ENCODE measurements at places on chromosomes 4 and X.

- no peak for DNase-seq
Measured at GRCh38 chr4:148108766-148109165, 333.4 kb downstream of the NR3C2 start.

GRCh38 chrX:36787752-36788151, 220.4 kb upstream of the FAM47C start:
- DNase-seq, result no peak

GRCh38 chr4:7772711-7773385, 166.8 kb downstream of the AFAP1 start:
- peak; percentile 57 for DNase-seq

DNA sequence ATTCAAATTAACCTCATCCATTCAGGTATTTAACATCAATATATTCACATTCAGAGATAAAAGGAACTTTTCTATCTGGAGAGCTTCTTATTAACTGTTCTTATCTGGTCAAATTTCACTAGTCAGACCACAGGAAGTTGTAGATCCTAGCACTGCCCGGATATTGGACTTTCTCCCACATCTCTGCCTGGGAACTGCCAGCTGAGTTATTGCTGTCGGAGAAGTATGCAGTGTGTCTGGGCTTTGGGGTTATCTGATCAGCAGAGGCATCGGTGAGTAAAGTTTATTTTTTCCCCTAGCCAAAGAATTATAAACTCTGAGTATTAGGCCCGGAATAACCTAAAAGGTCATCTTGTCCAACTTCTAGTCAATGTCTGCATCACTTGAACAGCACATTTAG, 45.1 kb downstream of the OR13H1 start:
- DNase-seq, result no peak

GRCh38 chr4:153418121-153418520, 48.0 kb upstream of the TMEM131L start:
- DNase-seq, result no peak

DNA sequence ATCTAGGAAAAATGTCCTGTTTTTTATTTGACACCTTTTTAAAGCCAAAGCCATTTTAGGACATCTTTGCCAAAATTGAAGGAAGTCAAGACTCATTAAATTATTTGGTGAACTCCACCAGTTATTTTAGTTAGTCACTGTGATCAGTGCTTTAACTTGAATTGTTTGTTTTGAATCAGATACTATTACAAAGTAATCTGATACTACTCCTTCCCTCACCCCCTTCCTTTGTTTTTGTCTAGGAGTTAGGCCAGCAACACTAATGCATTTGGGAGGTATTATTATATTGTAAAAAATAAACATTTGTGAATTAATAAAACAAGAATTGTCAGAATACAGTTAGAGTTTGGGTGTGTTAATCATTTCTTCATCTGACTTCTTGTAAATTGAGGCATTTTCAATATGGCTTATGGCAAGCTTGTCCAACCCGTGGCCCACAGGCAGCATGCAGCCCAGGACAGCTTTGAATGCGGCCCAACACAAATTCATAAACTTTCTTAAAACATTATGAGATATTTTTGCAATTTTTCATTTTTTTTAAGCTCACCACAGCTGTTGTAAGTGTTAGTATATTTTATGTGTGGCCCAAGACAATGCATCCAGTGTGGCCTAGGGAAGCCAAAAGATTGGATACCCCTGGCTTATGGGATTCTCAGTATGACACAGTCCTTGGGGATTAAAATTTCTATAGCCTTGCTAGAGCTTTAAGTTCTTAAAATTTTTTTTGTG, 182.2 kb downstream of the BMPR1B start:
- DNase-seq, result no peak

DNA sequence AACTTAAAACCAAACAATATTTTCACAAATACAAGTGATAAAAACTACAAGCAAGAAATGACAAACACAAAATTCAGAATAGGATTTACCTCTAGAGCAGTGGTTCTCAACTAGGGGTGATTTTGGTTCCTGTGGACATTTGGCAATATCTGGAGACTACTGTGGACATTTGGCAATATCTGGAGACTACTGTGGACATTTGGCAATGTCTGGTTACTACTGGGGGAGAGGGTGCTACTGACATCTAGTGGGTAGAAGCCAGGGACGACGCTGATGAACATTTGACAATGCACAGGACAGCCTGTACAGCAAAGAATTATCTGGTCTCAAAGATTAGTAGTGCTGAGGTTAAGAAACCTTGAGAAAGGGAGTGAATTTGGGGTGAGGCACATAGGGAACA, 169.8 kb downstream of the CLCN4 start:
- no peak for DNase-seq

DNA sequence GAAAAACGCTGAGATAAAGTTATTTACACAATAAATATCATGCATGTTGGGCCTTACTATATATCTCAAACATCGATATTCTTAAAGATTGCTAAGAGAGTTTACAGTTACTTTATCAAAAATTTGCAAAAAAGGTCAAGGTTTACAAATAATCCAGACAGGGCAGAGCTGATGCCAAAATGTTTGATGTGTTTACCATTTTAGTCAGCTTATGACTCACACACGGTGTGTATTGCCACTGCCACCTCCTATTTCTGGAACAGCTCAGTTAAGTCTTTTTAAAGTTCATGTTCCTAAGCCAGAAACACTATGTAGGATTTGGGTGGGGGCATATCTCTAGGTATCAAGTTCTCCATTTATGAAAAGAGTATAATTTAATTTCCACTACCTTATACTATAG, 580.6 kb downstream of the INPP4B start:
- DNase-seq, result no peak

GRCh38 chrX:110172215-110172614, 145.7 kb downstream of the AMMECR1 start:
- DNase-seq, result no peak

- DNase-seq, result no peak
Measured at GRCh38 chr4:165666836-165667235, 206.2 kb upstream of the TLL1 start.

DNA sequence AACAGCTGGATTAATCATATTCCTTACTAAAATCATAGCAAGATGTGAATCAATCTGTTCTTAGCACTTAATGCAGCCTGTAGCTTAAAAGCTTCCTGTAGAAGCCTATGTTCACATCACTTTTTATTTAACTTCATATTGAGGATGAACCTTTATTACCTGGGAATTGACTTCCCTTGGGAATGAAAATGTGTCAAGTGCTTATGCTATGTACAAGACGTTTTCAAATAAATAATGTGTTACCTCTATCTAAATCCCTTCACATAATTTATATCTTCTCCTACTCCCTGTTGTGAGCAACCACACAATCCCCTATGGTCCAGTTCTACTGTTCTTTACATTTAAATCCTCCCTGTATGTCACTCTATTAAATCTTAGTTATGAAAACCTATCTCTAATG, 633.1 kb downstream of the FSTL5 start:
- DNase-seq, result no peak

DNA sequence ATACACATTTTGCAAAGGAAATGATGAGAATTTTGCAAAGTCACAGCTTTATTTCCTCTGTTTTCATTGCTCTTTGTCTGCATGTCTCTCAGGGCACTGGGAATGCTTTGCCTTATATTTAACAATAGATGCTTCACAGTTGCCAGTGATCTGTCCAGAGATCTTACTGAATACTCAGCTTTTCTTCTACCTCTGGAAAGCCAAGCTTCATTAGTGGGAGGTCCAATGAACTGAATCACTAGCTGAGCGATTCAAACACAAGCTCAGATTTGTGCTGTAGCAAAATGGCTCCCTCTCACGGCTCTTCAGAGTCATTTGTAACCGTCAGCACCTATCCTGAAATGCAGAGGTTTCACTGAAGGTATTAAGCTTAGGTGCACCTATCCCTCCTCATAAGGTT, 138.9 kb downstream of the DCLK2 start:
- DNase-seq, result no peak

DNA sequence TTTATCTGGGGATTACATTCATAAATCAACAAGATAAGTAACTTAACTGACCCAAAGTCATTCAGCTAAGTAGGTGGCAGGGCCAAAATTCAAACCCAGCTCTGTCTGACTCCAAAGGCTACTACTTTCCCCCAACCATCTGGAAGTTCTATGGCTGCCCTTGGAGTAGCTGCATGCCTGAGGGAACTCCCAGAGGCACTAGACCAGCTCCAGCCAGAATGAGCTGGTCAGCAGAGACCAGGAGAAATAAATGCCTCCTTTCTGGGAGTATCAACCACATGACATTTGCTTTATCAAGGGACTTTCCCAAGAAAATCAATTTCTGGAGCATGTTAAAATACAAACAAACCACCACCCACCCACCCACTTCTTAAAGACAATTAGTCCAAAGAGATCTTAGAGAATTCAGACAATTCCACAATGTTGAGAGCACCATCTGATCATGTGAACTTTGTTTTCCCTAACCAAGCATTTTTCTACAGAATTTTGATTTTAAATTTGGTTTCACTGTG, 180.5 kb downstream of the EFHC2 start:
- no peak for DNase-seq

- no peak for DNase-seq
Measured at GRCh38 chr4:163660636-163661035, 166.1 kb downstream of the TMA16 start.

DNA sequence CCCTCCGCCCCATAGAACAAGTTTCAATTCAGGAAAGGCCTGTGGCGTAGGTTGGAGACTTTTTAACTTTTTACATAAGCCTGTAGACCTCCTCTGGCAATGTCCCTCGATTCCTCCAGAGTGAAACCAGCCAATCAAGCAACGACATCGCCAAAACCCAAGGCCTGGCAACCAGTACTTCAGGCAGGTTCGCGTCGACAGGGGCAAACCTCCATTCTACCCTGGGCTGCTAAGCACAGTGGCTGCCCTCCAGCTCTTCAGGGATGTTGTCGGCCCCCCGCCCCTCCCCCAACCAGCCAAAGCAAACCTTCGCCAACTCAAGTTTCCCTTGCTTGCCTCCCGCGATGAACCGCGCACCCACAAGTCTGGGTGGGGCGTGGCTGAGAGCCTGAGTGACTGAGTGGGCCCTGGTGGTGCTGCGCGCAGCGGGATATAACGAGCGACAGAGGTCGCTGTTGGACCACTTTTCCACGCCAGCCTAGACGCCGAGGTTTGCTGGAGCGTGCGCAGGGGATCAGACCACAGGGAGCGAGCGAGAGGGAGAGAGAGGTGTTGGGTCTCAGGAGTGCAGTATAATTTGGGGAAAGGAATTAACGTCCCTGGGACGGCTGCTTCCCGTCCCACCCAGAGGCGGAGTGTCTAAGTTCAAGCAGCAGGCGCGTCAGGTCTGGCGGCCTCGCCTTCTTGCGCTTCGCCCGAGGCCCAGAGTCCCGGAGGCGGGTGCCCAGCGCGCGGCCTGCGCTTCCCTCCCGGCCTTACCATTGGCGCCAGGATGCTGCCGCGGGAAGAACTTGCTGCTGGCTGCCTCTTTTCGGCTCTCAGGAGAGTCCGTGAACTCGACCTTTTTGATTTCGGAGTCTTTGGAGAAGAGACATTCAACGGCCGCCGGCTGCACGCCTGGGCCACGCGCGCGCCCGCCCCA, 9.0 kb upstream of the PITX2 start:
- peak; percentile 49 for DNase-seq

DNA sequence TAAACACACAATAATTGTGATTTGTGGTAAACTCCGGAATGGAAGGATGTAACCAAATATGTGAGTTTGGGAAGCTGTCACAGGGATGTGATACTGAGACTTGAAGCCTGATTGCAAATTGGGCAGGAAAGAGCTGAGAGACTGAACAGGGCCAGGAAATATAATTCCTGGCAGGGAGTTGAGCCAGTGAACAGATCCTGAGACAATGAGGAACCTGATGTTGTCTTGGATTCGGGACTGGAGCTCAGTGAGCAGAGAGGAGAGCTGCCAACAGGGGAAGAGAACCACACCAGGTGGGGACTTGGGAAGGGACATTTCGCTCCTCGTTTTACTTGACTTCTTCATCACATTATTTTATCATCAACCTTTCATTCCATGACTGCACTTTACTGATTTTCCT, 386.0 kb downstream of the TLL1 start:
- no peak for DNase-seq

DNA sequence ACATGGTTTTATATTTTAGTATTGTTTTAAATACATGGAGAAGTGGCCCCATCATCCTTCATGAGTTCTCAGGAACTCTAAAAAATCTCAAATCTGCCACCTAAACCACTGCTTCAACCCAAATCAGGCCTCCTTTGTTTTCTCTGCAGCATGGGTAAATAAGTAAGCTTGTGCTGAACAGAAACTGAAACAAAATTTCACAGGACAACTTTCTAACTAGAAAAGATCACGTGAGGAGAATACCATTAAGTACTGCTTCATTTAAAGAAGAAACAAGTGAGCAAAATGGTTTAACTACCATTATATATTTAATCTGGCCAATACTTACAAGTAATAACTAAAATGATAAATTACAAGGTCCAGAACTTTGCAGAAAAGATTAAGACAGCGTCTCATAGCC, 2.5 kb downstream of the ARAP2 start:
- no peak for DNase-seq

DNA sequence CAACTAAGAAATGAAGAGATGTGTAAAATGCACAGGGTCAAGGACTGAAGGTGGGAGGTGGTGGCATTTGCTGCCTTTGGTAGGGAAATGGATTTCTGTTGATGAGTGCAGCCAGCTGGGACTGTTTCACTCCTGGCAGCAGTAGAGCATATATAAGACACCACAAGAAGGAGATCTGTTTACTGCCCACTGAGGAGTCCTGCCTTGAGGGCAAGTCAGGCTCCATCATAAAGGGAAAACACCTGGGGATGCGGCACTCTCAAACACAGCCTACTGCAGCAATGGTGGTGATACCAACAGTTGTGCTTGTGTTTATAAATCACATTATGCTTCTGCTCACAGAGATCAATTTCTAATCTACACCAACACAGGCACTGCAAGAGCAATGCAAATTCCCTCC, 222.1 kb downstream of the TACR3 start:
- DNase-seq, result no peak

DNA sequence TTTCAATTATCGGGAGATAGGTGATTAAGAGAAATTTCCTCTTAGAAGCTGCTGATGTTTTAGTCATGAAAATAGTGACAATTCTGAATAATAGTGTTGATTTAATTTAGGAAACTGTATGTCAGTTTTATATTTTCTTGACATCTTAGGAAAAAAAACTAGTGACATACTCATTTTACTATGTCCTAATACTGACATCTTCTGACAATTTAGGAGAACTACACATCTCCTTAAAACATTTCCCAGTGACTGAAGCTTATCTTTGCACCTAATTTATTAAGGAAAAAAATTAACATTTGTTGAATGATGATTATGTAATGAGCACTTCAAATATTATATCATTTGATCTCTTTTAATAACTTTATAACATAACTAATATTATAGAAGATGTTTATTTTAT, 42.0 kb upstream of the RBMXL3 start:
- no peak for DNase-seq

DNA sequence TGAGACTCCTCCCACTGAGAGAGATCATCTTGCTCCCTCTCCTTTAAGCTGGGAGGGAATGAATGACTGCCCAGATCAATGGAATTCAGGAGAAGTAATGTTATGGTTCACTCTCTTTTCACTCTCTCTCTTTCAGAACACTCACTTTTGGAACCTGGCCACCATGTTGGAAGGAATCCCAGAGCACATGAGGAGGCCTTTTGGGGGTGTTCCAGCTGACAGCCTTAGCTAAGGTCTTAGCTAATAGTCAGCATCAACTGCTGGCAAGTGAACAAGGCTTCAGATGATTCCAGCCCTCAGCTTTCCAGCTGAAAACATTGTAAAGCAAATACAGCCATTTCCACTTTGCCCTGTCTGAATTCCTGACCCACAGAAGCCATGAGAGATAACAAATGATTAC, 124.0 kb upstream of the CLNK start:
- peak; percentile 18 for DNase-seq

GRCh38 chr4:77618383-77619241, 13.0 kb downstream of the CXCL13 start:
- peak; percentile 16 for DNase-seq

GRCh38 chrX:39675619-39676018, 422.1 kb downstream of the BCOR start:
- DNase-seq, result peak; percentile 73
